ENCODE measurements at places on chromosomes 4 and X.

- H3K27me3 ChIP-seq = no peaks in the 10 kb centered on the region
- no peaks in the 10 kb centered on the region for H3K36me3 ChIP-seq
- no peak overlapping the region for H3K27ac ChIP-seq
- no peak for DNase-seq
Measured at GRCh38 chr4:168920441-168921065, 89.5 kb downstream of the CBR4 start.

- H3K27ac ChIP-seq = peak overlapping the region; percentile 49
- H3K36me3 ChIP-seq = no peaks in the 10 kb centered on the region
- no peak overlapping the region for H3K4me3 ChIP-seq
- DNase-seq = no peak
- H3K4me1 ChIP-seq = peaks cover 9% of the 10 kb centered on the region
Measured at GRCh38 chrX:65866773-65867172, 173.1 kb downstream of the VSIG4 start.

- no peaks in the 10 kb centered on the region for H3K36me3 ChIP-seq
- H3K4me3 ChIP-seq = no peak overlapping the region
- DNase-seq = no peak
Measured at GRCh38 chrX:130696542-130696941, 206.5 kb downstream of the ENOX2 start.

GRCh38 chr4:40552536-40552935, 77.1 kb downstream of the RBM47 start:
- H3K27ac ChIP-seq = no peak overlapping the region
- peaks cover 3% of the 10 kb centered on the region for H3K4me1 ChIP-seq
- no peaks in the 10 kb centered on the region for H3K36me3 ChIP-seq
- H3K4me3 ChIP-seq = no peak overlapping the region

GRCh38 chr4:154471526-154472331, 19.9 kb downstream of the DCHS2 start:
- H3K4me1 ChIP-seq = no peaks in the 10 kb centered on the region
- H3K4me3 ChIP-seq = no peak overlapping the region
- H3K27ac ChIP-seq = no peak overlapping the region
- DNase-seq = no peak
- H3K36me3 ChIP-seq = no peaks in the 10 kb centered on the region
- no peaks in the 10 kb centered on the region for H3K27me3 ChIP-seq

DNA sequence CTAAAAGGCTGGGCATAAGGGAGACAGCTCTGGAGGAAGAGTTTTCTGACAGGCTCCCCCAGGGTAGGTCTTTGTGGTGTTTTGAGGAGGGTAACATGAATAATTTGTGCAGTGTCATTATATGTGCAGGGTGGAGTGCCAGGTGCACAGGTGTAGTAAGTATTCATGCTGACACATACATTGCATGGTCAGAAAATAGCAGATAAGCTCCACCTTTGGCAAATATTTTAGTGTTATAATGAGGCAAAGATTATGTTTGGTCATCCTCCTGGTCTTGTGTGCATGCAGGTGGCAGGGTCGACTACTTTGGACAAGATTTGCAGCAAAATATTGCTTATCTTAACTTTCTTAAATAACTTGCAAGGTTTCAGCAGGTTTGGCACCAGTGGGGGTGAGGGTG, 910.4 kb upstream of the PCDH10 start:
- no peaks in the 10 kb centered on the region for H3K27me3 ChIP-seq
- H3K27ac ChIP-seq = no peak overlapping the region
- no peaks in the 10 kb centered on the region for H3K36me3 ChIP-seq
- no peaks in the 10 kb centered on the region for H3K4me1 ChIP-seq
- H3K4me3 ChIP-seq = no peak overlapping the region

DNA sequence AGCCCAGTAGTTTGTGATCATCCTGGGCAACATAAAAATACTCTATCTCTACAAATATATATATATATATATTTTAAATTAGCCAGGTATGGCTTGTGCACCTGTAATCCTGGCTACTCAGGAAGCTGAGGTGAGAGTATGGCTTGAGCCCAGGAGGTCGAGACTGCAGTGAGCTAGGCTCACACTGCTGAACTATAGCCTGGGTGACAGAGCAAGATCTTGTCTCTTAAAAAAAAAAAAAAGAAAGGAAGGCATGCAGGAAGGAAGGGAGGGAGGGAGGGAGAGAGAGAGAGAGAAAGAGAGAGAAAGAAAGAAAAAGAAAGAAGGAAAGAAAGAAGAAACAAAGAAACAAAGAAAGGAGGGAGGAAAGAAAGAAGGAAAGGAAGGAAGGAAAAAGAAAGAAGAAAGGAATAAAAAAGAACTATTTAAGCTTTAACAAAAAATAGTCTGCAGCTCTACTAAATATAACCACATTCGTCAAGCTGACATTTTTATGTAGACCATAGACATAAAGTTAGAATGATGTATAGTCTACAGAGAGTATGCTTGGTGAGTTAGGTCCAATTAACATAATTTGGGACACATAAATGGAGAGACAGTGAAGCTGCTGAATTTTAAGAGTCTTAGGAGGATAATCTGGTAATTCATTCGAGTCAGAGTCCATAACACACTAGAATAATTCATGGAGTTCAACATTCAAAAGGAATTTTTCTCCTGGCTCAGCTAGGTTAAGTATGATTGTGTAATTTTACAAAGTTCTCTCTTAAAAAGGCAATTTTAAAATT, 111.9 kb downstream of the GLRA3 start:
- H3K4me1 ChIP-seq = no peaks in the 10 kb centered on the region
- H3K4me3 ChIP-seq = no peak overlapping the region
- H3K27me3 ChIP-seq = no peaks in the 10 kb centered on the region
- no peak for DNase-seq
- no peaks in the 10 kb centered on the region for H3K36me3 ChIP-seq
- H3K27ac ChIP-seq = no peak overlapping the region

GRCh38 chrX:12319003-12319519, 180.8 kb downstream of the FRMPD4 start:
- H3K27ac ChIP-seq = no peak overlapping the region
- H3K27me3 ChIP-seq = no peaks in the 10 kb centered on the region
- no peak overlapping the region for H3K4me3 ChIP-seq
- DNase-seq = no peak
- H3K4me1 ChIP-seq = no peaks in the 10 kb centered on the region
- H3K36me3 ChIP-seq = no peaks in the 10 kb centered on the region

DNA sequence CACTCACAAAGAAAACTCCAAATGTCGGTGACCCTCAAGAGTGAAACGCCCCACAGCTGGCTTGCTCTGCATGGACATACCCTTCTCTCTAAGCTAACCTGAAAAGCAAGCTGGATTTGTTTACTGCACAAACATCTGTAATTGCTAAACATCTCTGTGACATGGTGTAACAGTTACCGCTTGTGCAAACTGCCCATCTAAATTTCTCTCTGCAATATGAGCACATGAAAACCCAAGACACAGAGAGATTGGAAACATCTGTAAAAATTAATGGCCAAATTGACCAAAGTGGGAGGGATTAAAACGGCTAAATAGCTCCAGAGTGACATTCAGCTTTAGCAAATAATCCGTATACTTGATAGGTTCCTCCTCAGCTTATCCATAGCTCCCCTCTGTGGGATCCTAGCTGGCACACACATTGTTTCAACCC, 155.0 kb upstream of the MAP3K15 start:
- H3K27ac ChIP-seq = no peak overlapping the region
- H3K27me3 ChIP-seq = no peaks in the 10 kb centered on the region
- peaks cover 12% of the 10 kb centered on the region for H3K4me1 ChIP-seq
- H3K4me3 ChIP-seq = no peak overlapping the region
- DNase-seq = no peak

DNA sequence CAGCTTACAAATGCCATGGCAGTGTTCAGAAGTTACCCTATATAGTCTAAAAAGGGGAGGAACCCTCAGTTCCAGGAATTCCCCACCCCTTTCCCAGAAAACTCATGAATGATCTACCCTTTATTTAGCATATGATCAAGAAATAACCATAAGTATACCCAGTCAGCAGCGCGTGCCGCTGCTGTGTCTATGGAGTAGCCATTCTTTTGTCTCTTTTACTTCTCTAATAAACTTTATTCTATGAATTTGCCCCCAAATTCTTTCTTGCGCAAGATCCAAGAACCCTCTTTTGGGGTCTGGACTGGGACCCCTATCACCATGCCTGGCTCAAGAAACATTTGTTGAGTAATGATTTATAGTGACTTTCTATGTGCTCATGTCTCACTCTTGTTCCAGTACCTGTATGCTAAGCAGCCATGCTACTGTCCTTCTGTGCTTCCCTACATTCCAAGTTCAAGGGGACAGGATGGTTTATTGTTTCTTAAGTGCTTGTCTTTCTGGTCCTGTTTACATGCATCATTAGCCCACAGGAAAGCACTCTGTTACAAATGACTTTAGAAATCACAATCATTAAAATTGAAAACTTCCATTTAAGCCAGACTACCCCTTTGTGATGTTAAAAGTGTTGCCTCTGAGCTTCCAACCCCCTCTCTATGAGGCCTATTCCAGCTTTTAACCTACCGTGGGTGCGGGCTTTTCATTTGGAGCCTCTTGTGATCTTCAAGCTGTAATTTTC, 63.4 kb upstream of the S100G start:
- H3K36me3 ChIP-seq = no peaks in the 10 kb centered on the region
- no peak overlapping the region for H3K27ac ChIP-seq
- H3K4me1 ChIP-seq = no peaks in the 10 kb centered on the region
- H3K4me3 ChIP-seq = no peak overlapping the region

GRCh38 chr4:79047316-79047715, 108.1 kb upstream of the PAQR3 start:
- DNase-seq = no peak
- H3K27me3 ChIP-seq = peaks cover 2% of the 10 kb centered on the region
- no peak overlapping the region for H3K4me3 ChIP-seq
- no peaks in the 10 kb centered on the region for H3K4me1 ChIP-seq

- H3K4me3 ChIP-seq = no peak overlapping the region
- DNase-seq = no peak
- no peak overlapping the region for H3K27ac ChIP-seq
Measured at GRCh38 chr4:54754394-54754793, 96.6 kb downstream of the KIT start.

GRCh38 chrX:107723511-107723910, 52.1 kb downstream of the TSC22D3 start:
- H3K36me3 ChIP-seq = no peaks in the 10 kb centered on the region
- H3K27me3 ChIP-seq = no peaks in the 10 kb centered on the region
- H3K4me1 ChIP-seq = no peaks in the 10 kb centered on the region
- H3K4me3 ChIP-seq = no peak overlapping the region

DNA sequence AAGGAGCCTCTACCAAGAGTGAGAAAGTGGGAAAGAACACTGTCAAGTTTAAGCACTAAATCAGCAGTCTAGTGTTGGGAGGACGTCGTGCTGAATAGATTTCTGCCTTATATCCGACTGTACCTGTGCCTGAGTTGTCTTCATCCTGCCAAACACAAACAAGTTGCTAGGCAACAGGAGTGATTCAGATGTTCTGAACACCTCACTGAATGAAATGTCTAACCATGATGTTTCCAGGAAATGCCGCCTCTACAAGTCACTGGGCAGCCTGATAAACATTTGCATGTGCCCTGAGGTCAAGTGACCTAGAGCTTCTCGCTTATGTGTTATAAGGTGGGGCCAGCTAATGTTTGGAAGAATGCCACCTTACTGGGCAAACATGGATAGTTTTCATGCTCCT, 37.9 kb downstream of the SGMS2 start:
- no peaks in the 10 kb centered on the region for H3K4me1 ChIP-seq
- H3K36me3 ChIP-seq = no peaks in the 10 kb centered on the region
- H3K27me3 ChIP-seq = peaks cover 3% of the 10 kb centered on the region
- no peak for DNase-seq

- no peaks in the 10 kb centered on the region for H3K4me1 ChIP-seq
- H3K27me3 ChIP-seq = no peaks in the 10 kb centered on the region
- no peak within 1 kb of the TSS for H3K4me3 ChIP-seq
- no peak within 1 kb of the TSS for H3K27ac ChIP-seq
- no peak for DNase-seq
- no peaks in the 10 kb centered on the region for H3K36me3 ChIP-seq
Measured at GRCh38 chrX:49695276-49696180, at the start of gene PAGE1. PAGE1 (minus strand) TSS chrX:49695984; CDS start chrX:49694770, 1,214 bp downstream.

DNA sequence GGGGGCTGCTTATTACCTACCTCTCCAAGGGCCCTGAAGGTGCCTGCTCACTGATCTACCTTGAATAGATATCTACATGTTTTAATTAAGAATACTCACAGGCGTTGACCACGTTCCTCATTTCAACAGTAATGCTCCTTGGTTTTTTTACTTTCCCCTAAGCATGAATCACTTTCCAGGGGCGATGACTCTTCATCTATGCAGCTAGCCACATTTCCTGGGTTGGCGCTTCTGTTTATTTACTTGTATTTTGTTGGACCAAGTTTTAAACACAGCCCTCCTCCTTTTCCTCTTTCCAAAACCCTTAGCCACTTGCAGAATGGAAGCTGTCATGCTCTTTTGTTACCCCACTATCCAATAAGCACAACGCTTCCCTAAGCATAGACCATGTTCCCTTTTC, 50.8 kb downstream of the CBLL2 start:
- DNase-seq = no peak
- H3K4me3 ChIP-seq = no peak overlapping the region
- no peaks in the 10 kb centered on the region for H3K4me1 ChIP-seq

DNA sequence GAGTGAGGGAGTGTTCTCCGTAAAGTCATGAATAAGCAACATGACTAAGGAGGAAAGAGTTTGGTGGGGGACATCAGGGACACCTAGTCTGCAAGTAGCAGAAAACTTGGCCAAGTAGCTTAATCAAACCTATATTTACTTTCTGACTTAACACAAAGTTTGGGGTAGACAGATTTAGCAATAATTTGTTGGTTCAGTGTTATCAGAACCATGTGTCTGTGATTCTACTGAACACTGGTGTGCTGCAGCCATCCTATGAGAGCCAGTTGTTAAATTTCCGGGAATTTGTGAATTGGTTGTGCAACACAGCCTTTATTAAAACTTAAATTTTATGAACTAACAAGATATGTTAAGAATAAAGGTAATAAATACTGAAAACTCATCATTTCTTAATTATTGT, 469.3 kb downstream of the C4orf33 start:
- no peaks in the 10 kb centered on the region for H3K36me3 ChIP-seq
- H3K4me1 ChIP-seq = no peaks in the 10 kb centered on the region
- no peak overlapping the region for H3K4me3 ChIP-seq
- H3K27ac ChIP-seq = no peak overlapping the region
- no peaks in the 10 kb centered on the region for H3K27me3 ChIP-seq

DNA sequence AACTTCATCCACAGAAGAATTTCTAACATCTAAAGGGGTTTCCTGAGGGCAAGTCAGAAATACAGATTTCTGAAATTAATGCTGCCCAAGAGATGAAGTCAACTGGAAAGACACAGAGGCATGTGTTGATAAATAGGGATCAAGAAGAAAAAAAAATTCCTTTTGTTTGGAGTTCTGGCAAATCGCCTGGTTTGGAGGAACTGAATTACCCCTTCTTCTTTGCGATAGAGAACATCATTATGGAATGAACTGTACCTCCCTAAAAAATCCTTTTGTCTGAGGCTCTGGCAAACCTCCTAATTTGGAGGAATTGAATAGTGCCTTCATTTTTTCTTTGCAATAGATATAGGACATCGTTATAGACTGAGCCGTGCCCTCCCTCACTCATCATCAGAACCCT, 200.9 kb downstream of the DHRSX start:
- H3K36me3 ChIP-seq = no peaks in the 10 kb centered on the region
- no peaks in the 10 kb centered on the region for H3K4me1 ChIP-seq
- H3K4me3 ChIP-seq = no peak overlapping the region
- DNase-seq = no peak

- no peak overlapping the region for H3K27ac ChIP-seq
- no peaks in the 10 kb centered on the region for H3K4me1 ChIP-seq
- H3K36me3 ChIP-seq = no peaks in the 10 kb centered on the region
- no peak overlapping the region for H3K4me3 ChIP-seq
- no peak for DNase-seq
Measured at GRCh38 chrX:13790206-13791131, 26.4 kb downstream of the GPM6B start.
